ENCODE measurements at places on chromosomes 5 and 9.

DNA sequence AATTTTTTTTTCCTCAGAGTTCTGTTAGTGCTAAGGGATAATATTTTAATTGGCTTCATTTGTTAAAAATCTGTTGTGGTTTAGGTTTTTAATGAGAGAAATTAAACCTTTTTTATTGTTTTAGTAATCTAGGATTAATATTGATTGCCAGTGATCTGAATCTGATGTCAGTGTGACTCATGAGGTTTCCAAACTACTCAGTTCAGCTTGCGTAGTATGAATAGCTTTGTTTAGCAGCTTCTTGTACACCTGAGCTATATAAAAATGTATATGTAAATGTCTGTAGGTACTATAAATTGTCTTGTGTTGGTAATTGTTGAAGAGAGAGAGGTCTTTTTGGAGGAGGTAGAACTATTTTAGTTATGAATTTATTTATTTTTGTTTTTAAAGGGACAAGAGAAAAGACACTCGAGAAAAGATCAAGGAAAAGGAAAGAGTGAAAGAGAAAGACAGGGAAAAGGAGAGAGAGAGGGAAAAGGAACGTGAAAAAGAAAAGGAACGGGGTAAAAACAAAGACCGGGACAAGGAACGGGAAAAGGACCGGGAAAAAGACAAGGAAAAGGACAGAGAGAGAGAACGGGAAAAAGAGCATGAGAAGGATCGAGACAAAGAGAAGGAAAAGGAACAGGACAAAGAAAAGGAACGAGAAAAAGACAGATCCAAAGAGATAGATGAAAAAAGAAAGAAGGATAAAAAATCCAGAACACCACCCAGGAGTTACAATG, 26.3 kb downstream of the SREK1 start:
- DNase-seq, result no peak

DNA sequence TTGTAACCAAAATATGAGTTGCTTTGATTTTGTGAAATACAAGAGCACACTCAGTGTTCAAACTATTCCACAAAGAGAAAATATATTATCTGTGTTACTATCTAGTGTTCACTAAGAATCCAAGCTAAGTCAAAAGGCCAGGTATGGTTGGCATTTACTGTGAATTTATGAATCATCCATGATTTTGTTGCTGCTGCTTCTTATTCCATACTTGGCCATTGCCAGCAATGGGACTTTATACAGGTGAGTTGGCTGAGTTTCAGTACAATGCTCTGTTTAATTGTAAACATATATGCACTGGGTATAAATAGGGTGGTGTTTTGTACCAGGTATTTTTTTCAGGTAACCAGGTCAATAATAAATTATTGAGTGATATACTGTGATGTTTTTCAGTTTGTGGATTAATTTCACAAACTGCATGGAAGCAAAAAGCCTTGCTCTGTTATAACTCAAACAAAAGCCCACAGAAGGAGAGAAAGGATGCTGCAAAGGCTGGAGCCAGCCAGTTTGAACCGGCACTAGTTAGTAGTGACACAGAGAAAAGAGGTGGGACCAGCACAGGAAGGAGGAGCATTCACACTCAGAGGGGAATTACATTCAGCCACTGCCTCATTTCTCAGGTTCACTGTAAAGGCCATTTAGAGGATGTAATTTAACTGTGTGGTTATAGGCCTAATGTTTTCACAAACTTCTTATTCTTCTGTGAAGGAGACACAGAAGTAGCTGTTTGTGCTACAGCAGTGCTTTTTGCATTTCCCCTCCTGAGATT, 381.8 kb downstream of the ADGRV1 start:
- no peak for DNase-seq

GRCh38 chr5:147375151-147375550, 134.7 kb downstream of the DPYSL3 start:
- no peak for DNase-seq

GRCh38 chr9:389159-389558, 174.5 kb downstream of the DOCK8 start:
- DNase-seq, result no peak

DNA sequence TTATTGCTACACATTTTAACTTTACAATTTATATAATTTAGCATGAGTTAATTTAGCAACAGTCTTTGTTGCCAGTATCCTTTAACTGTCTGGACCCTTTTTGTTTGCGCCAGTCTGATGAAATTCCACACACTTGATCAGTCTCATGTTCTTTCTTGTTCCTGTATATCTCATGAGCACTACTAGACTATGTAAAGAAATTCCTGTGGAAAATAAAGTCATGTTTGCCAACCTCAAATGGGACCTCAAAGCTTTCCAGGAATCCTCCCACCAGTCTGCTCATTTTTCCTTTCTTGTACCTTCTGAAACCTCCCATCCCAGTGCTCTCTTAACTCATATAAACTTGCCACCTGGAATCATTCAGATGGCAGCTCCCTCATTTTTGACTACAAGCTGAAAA, 8.0 kb downstream of the DMXL1 start:
- DNase-seq, result no peak

GRCh38 chr5:33035851-33036527, 324.9 kb downstream of the NPR3 start:
- no peak for DNase-seq

- DNase-seq, result no peak
These were observed 105.4 kb downstream of the DCP2 start for GRCh38 chr5:113081881-113082546.

DNA sequence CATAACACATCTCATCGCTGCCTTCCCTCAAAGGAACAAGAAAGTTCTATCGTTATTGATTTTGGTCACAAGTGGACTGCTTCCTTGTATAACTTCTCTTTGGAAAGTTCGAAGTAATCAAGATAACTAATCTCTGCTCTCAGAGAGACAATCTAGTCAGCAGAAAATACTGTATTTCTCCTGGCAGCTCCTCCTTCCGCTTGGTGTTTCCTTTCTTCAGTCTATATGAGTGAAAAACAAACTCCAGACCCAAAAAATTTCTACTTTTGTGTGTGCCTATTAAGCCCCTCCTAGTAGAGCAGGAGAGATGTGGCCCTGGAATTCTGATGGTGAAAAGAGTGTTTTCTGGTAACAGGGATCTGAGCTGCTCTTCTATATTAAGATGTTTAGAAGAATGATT, 24.5 kb downstream of the OSTF1 start:
- DNase-seq, result no peak

GRCh38 chr9:136249877-136250559, 4.4 kb upstream of the QSOX2 start:
- no peak for DNase-seq

GRCh38 chr5:64665243-64665642, 25.1 kb upstream of the SHISAL2B start:
- DNase-seq, result no peak

GRCh38 chr5:90612919-90613318, 54.3 kb downstream of the ADGRV1 start:
- DNase-seq, result no peak

GRCh38 chr9:81534138-81534875, 155.0 kb downstream of the TLE1 start:
- DNase-seq, result no peak

DNA sequence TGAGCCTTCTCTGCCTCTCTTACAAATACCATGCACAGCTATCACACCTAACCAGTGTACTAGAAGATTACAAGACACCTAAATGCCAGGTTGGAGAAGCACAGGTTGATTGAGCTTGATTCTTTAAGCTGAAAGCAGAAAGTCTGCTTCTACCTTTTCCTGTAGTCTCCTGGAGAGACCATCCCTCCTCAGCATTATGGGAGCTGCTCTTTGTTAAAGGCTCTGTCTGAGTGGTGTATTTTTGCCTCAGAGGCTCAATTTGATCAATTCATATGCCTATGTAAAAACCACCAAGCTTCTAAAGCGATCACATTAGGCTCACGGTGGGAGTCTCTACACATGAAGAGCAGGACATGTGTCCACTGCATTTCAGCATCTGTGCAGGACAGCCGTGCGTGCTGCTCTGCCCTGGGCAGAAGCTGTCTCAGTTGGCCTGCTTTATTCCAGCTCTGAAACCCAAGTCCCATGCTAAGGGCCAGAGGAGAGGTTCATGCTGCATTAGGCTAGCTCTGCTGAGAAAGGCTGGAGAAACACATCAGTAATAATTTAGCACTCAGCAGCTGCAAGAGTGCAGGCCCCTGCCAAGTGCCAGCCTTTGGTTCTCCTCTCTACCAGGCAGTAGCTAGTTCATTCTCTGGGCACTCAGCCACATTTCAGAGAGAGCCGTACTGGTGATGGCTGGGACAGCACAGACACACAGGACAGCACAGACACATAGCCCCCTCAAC, 41.7 kb downstream of the TMEM167A start:
- peak; percentile 87 for DNase-seq
